NCI-H524 treated with DMSO at 0.1 percent for 48 hours (cell line): ENCODE measurements at places on chromosomes 11 and 22.

- no peak for DNase-seq
Observed at GRCh38 chr11:71991494-71991893, 7.2 kb upstream of the IL18BP start.

- DNase-seq: no peak
Observed at GRCh38 chr11:36013950-36014897, 70.4 kb downstream of the LDLRAD3 start.

DNA sequence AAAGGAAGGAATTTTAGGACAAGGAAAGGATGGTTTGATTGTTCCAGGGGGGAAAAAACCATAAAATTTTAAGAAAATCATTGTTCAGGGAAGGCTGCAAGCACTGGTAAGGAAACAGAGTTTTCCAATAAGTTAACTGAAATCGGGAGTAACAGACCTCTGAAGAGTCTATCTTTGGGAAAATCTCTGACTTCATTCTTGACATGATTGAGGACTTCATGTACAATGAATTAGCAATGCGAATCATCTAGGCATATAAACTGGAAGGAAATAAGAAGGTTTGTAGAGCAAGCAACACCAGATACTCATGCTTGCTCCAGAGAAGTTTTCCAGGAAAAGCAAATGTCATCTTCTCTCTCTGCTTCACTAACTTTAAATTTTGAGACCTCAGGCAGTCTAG is 18.5 kb downstream of the APLP2 start:
- no peak for DNase-seq

DNA sequence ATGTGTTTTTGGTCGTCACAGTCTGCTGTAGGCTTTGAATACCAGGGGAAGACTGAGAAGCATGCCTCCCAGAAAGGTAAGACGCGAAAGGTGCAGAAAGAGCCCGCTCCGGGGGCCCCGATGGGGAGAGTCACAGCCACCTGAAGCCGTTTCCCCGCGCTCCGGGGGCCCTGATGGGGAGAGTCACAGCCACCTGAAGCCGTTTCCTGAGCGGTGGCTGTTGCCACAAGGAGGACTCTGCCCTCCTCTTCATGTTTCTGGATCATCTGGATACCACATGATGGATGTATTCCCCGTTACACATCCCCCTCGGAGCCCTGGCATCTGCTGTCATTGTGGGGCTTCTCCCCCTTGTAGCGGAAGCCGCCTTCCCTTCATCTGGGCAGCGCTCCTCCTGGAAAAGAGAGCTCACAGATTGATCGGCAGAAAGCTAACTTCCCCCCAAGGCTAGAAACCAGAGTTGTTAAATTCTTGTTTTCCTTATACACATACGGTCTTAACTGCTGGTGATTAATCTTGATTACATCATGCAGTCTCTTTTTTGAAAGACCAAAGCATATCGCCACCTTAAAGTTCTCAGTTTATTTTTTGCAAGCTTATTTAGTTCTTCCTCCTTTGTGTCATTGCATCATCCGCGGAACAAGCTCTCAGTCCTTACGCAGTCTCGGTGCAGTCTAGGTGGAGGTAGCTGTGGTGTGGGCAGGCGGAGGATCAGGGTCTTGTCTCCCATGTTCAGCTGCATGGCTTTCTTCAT is 17.5 kb downstream of the CTTN start:
- no peak for DNase-seq

GRCh38 chr22:31972180-31972579 is 27.8 kb downstream of the YWHAH start:
- no peak for DNase-seq

GRCh38 chr11:120318906-120319305 is 6.2 kb upstream of the TLCD5 start:
- DNase-seq: no peak

GRCh38 chr11:68141246-68142027 is 20.2 kb upstream of the CHKA start:
- no peak for DNase-seq

DNA sequence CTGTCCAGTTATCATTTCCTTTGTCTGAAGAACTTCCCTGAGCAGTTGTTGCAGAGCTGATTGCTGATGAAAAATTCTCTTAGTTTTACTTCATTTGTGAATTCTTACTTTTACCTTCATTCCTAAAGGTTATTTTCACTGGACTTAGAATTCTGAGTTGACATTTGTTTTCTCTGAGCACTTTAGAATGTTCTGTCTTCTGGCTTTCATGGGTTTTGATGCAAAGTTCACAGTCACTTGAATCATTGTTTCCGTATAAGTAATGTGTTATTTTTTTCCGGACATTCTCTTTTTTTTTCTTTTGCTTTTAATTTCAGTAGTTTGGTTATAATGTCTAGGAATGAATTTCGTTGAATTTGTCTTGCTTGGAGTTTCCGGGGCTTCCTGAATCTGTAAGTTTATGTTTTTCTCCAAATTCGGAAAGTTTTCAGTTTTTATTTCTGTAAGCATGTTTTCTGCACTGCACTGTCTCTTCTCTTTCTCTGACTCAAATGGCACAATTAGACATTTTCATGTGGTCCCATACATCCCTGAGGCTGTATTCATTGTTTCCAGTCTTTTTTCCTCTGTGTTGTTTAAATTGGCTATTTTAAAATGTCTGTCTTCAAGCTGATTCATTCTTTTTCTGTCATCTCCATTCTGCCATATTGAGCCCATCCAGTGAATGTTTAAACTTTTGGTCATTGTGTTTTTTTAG is 68.5 kb upstream of the NARS2 start:
- no peak for DNase-seq

- no peak for DNase-seq
Observed at GRCh38 chr11:114209904-114210303, 86.3 kb upstream of the NNMT start.

DNA sequence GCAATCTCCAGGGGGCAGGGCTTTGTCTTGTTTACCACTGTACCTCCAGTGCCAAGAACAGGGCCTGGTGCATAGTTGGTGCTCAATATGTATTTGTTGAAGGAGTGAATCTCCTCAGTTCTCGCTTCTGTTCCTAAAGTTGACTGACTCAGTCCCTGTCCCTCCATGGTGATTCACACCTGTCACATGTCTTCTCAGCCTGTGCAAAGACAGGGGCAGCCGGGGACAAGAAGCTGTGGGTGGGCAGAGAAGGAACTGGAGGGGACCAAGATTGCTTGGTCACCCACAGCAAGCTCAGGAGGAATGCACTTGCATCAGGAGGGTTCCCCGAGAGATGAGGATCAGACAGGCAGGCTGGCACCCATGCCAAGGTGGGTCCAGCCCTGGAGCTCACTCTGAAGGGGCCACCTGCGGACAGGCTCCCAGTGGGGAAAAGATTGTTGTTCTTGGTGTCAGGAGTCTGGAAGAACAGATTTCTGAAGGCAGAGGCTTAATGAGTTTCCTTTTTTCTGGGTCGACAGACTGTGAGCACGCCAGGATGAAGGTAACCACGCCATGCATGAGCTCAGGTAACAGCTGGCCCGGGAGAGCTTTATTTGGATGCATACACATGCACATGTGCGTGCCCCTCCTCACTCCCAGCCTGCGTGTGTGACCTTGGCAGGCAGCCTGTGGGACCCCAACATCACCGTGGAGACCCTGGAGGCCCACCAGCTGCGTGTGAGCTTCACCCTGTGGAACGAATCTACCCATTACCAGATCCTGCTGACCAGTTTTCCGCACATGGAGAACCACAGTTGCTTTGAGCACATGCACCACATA is 16.9 kb downstream of the IL17RA start:
- no peak for DNase-seq

DNA sequence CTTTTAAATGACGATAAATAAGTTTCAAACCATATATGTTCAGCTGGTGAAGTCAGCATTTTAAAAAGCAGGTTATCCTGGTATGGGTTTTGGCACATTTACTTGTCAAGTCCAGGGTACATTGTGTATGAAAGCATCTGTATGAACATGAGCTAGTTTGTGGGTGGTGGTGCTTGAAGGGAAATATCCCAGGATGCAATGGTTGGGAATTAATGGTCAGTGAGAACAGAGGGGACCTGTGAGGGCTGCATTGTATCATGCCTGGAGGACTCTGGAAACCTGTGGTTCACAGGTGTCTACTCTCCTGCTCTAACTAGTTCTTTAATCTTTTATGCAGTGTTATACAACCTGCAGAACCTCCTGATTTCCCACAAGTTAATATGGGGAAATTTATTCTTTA is 5.8 kb downstream of the DEPDC7 start:
- DNase-seq: no peak

- DNase-seq: no peak
Observed at GRCh38 chr11:93478841-93479240, 64.3 kb downstream of the SMCO4 start.

- DNase-seq: no peak
Observed at GRCh38 chr11:23797624-23798419, 699.0 kb upstream of the LUZP2 start.

DNA sequence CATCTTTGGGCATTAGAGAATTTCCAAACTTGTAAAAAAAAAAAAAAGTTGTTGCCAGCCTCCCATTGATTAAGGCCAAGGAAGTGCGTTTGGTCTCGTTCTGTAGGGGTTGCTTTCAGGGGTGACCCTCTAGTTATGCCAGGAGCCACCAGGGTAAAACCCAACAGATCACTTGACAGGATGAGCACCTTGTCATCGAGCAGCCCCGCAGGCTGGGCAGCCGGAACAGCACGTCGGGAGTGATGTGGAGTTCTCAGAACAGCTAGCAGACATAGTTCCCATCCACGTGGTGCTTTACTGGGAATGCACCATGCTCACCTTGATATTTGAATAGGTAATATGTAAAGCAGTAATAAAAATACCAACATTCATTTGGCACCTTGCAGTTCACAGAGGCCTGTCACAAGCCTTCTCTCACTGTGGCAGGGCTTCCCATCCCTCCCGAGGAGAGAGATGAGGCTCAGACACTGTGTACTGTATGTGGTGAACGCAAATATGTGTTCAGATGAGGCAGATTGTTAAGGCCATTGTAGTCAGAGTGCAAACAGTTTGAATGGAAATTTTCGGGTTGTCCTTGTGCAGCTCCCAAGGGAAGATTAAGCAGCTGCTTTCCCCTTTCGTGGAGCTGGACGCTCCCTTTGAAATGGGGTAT is 70.9 kb upstream of the SORL1-AS1 start:
- no peak for DNase-seq

GRCh38 chr11:12381875-12382274 is 4.5 kb downstream of the PARVA start:
- DNase-seq: no peak

DNA sequence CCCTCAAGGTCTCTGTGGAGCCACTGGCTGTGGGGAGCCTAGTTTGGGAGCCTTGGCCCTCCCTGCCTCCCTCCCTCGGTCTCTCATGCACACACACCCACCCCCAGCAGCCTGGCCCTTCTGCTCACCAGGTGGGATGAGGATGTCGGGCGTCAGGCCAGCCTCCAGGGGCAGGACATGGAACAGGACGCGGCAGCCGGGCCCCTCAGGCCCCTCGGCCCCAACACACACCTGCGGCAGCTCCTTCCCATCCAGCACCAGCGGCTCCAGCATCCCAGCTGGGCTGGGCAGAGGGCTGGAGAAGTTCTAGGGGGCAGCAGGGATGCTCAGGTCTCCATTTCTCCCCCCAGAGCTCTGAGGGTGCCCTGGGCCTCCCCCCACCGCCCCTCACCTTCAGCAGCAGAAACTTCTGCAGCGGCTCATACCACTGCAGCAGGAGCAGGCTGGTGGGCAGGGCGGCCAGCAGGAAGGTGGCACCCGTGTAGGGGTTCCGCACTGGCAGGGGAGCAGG is 11.2 kb downstream of the MAP4K2 start:
- DNase-seq: no peak

- no peak for DNase-seq
Observed at GRCh38 chr11:117841551-117842031, 17.0 kb upstream of the FXYD2 start.
